Urinary bladder (tissue), 4 donors: ENCODE measurements at places on chromosomes 2 and 18. TPM values are rescaled to one million over a fixed set of nuclear protein-coding genes. Genes with fewer than 3 reads are reported as not detected.

The SAG gene
- not detected for total RNA-seq

The NCKAP5 gene
- total RNA-seq: 14.4 TPM

DNA sequence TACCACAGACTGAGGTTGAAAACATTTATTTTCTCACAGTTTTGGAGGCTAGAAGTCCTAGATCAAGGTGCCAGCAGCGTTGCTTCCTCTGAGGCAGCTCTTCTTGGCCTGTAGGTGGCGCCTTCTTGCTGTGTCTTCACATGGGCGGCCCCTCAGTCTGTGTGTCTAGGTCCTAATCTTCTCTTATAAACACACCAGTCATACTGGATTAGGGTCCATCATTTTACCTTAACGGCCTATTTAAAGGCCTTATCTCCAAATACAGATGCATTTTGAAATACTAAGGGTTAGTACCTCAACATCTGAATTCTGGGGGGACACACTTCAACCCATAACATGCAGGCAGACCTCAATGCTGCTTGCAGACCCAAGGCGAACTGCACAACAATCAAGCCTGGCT lies 4.4 kb upstream of the RMC1 start:
- DNase-seq: no peak

DNA sequence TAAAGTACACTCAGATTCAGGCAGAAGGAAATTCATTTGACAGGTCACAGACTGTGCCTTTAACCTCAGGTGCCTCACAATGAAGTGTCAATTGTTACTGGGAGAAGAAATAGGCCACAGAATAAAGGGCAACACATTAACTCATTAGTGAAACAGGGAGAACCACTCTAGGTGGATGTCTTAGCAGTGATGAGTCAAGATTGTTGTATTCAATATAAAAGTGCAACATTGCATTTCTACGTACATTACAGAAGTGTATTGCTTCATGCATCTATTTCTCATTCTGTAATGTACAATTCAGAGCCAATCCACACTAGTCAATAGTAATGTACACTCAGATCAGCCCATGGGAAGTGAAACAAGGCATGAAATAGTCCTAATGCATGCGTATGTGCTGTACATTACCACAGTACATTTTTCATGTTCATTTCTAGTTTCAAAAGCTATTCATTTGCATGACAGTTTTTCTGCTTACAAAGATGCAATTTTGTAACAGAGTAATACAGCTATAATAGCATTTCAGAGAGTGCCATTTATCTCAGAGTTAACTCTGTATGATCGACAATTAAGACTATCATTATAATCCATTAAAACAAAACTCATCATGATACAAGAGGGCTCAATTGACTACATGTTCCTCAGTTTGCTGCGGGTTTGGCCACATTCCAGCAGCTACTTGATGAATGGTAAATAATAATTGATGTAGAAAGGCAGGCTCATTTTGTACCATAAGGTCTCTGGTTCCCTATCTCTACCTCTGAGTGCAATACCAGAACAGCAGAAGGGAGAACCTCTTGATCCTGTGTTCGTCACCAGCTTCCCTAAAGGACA lies 12.2 kb upstream of the ARL5A start:
- no peak for DNase-seq

DNA sequence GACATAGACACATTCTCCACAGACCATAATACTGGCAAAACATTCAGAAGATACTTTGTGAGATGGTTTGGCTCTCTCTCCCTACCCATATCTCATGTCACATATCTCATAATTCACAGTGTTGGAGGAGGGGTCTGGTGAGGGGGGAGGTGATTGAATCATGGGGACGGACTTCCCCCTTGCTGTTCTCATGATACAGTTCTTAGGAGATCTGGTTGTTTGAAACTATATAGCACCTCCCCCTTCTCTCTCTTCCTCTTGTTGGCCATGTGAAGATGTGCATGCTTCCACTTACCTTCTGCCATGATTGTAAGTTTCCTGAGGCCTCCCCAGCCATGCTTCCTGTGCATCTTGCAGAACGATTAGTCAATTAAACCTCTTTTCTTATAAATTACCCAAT lies 61.1 kb downstream of the HK2 start:
- DNase-seq: no peak

GRCh38 chr2:168345601-168346000 lies 98.2 kb upstream of the STK39 start:
- no peak for DNase-seq
